ENCODE measurements at places on chromosomes 16 and 17.

DNA sequence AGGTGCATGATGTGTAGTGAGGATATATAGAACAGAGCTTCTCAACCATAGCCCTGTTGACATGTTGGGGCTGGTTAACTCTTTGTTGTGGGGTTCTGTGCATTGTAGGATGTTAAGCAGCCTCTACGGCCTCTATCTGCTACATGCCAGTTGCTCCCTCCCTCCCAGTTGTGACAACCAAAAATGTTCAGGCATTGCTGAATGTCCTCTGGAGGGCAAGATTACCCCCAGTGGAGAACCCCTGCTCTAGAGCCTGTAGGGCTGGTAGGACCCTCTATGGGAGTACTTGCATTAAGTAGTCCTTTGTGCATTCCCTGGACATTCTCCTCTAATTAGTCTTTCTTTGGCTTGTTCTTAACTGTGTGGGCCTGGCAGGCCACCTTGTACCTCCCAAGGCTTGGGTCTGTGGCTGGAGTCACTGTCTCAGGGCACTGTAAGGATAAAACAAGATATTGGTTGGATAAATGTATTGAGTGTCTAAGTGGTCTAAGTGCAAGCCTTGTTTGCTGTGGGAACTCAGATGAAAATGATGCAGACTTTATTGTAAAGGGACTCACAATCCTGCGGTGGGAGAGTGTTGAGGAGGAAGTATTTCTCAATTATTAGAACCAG is 19.8 kb upstream of the MYO1D start:
- DNase-seq = no peak

DNA sequence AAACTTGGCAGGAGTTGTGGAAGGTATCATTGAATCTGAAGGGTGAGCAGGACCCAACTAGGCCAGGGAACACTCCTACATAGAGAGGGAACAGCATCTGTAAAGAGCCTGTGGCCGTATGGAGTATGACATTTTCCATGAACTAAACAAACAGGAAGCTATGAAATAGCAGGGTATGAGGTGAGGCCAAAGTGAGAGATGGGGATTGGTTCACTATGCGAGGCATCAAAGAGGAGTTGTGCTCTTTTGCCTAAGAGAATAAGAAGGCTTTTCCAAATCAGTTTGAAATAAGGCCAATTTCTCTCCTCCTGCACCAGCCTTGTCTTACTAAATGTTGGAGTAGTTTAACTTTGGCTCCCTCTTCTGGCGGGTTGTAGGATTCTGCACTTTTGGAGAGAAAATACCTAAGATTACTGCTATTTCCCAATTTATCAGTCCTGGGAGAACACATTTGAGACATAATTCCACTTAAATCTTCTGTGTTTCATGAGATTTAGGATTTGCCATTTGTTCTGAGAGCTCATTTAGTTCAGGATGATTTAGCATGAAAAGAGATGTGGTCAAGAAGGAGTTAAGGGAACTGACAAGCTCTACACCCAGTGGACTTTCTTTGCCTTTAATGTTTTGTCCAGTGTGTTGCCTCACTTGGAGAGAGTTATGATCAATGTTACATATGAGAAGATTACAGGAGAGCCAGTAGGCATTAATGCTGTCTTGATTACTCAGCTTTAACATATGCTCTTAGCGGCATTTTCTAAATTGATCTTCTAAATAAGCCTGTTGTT is 55.4 kb downstream of the TNRC6C start:
- DNase-seq = peak; percentile 37

- DNase-seq = peak; percentile 6
These were observed at the start of gene CMTM4 for GRCh38 chr16:66696669-66697630. Gene CMTM4 (minus strand): TSS chr16:66696743. CDS start chr16:66696525, 218 bp downstream.

DNA sequence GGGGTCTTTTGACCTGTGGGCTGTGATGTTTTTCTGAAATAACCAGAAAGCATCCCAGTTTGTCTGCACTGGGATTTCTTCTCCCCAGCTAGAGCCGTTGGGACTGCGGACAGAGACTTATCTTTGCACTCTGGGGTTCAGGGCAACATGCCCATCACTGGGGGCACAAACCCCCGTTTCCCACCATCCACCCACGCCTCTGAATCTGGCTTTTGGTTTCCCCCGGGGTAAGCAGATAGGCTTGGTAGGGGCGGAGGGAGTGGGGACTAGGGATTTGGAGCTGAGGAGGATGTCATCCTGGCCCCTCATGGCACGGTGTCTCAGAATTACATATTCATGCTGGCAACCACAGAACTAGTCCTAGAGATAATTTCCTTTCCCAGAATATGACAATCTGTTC is 68.6 kb downstream of the CCDC182 start:
- no peak for DNase-seq

Data from NCI-H1048 (cell line).